ENCODE measurements at places on chromosomes 6 and 20.

- DNase-seq: no peak
Observed at GRCh38 chr6:17932330-17932852, 55.0 kb downstream of the KIF13A start.

DNA sequence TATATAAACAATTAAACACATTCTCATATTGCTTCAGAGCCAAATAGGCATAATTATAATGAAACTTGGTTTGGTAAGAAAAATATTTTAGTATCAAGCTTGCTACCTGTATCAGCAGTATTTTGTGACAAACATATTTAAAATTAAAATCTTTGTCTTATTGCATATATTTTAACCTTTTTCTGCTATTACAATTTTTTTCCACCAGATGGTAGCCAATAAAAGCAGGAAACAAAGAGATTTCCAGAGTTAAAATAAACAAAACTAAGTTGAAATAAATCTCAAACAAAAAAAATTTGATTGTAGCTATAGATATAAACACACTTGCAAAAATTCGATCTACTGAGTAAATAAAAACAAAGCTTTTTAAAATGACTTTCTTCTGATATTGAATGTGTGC is 491.3 kb upstream of the GJE1 start:
- no peak for DNase-seq

DNA sequence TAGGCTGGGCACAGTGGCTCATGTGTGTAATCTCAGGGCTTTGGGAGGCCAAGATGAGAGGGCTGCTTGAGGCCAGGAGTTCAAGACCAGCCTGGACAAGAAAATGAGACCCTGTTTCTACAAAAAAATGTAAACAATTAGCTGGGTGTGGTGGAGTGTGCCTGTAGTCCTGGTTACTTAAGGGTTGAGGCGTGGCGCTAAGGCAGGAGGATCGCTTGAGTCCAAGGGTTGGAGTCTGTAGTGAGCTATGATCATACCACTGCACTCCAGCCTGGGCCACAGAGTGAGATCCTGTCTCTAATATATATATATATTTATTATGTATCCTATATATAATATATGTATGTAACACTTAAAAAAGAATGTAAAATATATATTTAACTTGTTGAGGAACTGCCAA is 7.9 kb upstream of the ABRACL start:
- DNase-seq: no peak

- no peak for DNase-seq
Observed at GRCh38 chr6:124203101-124203811, 399.6 kb downstream of the NKAIN2 start.

- no peak for DNase-seq
Observed at GRCh38 chr6:123201869-123202372, 205.9 kb downstream of the CLVS2 start.

- DNase-seq: peak; percentile 52
Observed at GRCh38 chr6:36980876-36981619, 4.9 kb downstream of the MTCH1 start.

- peak; percentile 91 for DNase-seq
Observed at GRCh38 chr20:63461104-63461763, 11.2 kb downstream of the KCNQ2 start.

- no peak for DNase-seq
Observed at GRCh38 chr6:25715794-25716193, 38.7 kb upstream of the SLC17A4 start.

- DNase-seq: peak; percentile 62
Observed at GRCh38 chr6:126181173-126181741, 158.7 kb upstream of the CENPW start.

- no peak for DNase-seq
Observed at GRCh38 chr6:31081872-31082271, 30.5 kb downstream of the C6orf15 start.

GRCh38 chr20:48384147-48384818 is 443.5 kb downstream of the PREX1 start:
- peak; percentile 86 for DNase-seq

GRCh38 chr20:37651932-37652331 is 41.9 kb upstream of the CTNNBL1 start:
- peak; percentile 73 for DNase-seq

DNA sequence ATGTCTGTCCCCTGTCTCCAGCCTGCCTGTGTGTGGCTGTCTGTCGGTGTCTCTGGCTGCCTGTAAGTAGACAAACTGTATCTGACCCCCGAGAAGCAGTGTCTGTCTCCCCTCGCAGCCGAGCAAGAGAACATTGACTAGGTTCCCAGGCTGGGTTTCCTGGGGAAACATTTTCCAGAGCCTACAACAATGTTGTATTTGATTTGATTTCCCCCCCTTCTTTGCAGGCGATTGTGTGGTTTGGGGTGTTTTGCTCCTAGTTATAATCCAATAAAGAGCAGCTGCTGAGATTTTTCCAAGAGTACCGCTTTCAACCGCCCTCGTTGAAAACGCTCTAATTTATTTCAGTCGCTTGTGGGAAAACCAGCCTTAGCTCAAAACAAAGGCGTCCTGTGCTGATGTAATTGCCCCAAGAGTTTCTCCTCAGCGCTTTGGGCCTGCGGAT is 92.6 kb downstream of the CDC5L start:
- no peak for DNase-seq

- no peak for DNase-seq
Observed at GRCh38 chr6:38378801-38379200, 260.9 kb downstream of the BTBD9 start.

DNA sequence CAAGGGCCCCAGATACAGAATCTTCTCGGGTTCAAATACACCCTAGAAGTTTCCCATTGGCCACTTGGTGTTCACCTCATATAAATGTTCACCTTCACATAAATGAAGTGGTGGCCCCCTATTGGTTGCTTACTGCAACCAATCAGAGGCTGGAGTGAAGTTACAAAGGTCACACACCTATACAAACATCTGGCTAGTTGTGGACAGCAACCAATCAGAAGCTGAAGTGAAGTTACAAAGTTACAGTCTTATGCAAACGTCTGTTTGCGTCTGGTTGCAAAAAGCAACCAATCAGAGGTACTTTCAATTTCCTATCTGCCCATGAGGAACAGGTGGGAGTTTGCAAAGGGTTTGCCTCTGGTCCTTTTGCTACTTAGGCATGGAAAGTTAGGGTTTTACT is 206.5 kb upstream of the BMP2 start:
- no peak for DNase-seq

- no peak for DNase-seq
Observed at GRCh38 chr6:35474942-35475570, 6.9 kb downstream of the RPL10A start.

GRCh38 chr6:128519132-128519930 is 1.1 kb downstream of the PTPRK start:
- peak; percentile 56 for DNase-seq

DNA sequence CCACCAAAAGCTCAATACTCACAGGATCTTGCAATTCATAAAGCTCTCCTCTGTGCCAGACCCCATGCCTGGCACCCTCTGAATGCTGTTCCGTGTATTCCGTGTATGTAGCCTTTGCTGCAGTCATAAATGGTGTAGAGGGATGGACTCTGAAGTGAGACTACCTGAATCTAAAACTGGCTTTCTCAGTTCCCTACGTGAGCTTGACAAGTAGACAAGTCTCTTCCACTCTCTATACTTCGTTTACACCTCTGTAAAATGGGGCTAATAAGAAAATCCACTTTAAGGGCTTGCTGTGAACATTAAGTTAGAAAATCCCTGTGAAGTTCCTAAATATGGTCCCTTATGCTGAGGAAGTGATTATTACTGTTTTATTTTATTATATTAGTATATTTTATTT is 31.5 kb downstream of the PPP1R16B start:
- DNase-seq: no peak

- no peak for DNase-seq
Observed at GRCh38 chr20:9971746-9972145, 63.0 kb upstream of the ANKEF1 start.

GRCh38 chr6:109059571-109060021 is 35.0 kb downstream of the SESN1 start:
- DNase-seq: no peak

- DNase-seq: no peak
Observed at GRCh38 chr6:41232667-41233066, 4.5 kb downstream of the TREML4 start.

DNA sequence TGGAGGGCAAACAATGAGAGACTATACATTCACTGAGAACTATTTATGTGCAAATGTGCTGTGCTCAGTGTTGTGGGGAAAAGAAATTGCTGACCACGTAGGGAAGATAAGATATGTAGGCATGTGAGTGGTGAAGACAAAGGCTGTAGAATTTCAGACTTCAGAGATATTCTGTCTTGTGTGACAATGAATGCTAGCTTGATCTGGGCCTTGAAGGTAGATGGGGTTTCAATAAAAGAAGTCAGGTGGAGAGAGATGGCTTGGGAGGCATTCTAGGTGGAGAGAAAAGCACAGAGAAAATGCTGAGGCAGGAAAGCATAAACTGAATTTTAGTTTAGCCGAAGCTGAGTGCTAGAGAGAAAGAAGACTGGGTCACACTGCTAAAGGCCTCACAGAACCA is 56.8 kb upstream of the EEF1A1 start:
- DNase-seq: no peak

- no peak for DNase-seq
Observed at GRCh38 chr6:166565084-166565967, 21.2 kb downstream of the RAMACL start.

DNA sequence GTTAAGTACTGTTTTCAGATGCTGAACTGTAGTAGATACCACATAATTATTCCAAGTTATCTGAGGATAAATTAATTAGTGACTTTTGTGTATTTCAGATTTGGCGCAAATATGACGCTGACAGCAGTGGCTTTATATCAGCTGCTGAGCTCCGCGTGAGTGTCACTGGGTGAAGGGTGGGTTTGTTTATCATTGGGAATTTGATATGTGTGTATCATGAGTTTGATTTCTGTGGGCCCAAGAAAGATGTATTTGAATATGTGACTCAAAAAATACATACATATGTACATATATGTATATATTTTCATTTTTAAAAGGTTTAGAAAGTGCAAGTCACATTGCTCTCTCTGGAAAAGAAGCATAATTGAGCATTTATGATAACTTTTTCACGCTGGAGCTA is 17.4 kb downstream of the SCGN start:
- DNase-seq: no peak

DNA sequence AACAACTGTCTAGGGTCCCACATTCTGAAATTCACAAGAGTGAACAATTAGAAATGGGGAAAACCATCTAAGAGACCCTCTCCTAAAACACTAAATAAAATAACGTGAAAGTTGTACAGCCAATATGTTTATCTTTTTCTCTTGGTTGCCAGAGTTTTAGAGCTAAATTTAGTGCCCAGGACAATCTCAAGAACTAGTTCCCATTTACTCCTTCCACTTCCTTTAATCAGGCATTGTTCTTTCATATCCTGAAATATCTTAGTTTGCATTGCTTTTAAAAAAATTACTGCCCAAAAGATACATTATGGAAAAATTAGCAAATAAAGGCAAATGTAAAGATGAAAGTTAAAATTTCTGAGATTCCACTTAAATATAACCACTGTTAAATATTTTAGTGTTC is 33.1 kb upstream of the UBR2 start:
- no peak for DNase-seq

GRCh38 chr6:166534658-166535406 is 51.6 kb downstream of the RAMACL start:
- no peak for DNase-seq

- no peak for DNase-seq
Observed at GRCh38 chr20:39773380-39774000, 811.3 kb downstream of the DHX35 start.

DNA sequence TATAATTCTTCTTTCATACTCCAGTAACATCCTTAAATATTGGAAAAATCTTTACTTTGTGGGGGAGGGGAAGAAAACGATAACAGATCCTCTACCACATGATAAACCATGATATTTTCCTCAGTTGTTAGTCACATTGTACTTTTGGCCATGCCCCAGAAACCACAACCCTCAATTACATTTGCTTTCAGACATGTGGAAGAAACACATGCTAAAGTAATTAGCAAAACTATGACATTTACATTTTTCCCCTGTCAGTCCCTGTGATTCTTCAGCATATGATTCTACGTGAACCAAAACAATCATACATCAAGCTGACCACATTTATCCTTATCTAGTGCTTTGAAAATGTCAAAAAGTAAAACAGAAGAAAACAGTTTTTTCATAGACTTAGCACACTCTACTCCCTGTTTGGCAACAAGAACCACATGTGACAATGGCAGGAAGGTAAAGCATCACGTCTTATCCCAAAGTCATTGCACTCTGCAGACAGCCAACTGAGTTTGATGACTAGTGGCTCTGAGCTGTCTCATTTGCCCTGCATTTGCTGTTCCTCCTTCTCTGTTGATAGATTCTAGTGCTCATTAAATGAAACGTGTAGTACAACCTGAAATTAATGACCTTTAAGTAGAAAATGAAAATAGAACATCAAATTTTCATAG is 505.8 kb upstream of the MARCKS start:
- no peak for DNase-seq

- DNase-seq: no peak
Observed at GRCh38 chr6:57306273-57306672, 11.2 kb upstream of the PRIM2 start.

DNA sequence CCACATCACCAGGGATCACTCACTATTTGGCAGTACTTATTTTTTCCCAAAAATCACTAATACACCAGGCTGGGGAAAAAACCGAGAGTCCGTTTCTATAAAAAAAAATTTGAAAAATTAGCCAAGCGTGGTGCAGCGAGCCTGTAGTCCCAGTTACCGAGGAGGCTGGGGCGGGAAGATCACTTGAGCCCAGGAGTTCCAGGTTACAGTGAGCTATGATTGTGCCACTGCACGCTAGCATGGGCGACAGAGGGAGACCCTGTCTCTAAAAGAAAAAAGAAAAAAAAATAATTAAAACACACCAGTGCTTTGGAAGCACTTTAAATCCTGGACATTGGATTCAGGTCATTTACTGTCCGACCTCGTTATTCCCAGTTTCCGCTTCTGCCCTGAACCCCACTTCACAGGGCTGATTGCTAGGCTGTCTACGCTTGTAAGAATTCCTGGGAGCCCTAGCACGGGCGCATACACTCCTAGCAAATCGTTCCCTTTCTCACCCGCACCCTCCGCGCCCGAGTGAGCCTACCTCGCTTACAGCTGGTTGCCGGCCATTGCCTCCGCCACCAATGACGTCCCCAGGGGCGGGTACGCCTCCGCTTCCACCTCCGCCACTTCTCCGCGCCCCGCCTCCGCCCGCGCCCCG is at the start of gene TPMT:
TPMT (minus strand) TSS at position 571 of the 643 bp plus-strand sequence. CDS start 5,950 bp downstream, outside the sequence.
- DNase-seq: no peak

- DNase-seq: no peak
Observed at GRCh38 chr20:48236000-48236970, 451.0 kb upstream of the SULF2 start.

DNA sequence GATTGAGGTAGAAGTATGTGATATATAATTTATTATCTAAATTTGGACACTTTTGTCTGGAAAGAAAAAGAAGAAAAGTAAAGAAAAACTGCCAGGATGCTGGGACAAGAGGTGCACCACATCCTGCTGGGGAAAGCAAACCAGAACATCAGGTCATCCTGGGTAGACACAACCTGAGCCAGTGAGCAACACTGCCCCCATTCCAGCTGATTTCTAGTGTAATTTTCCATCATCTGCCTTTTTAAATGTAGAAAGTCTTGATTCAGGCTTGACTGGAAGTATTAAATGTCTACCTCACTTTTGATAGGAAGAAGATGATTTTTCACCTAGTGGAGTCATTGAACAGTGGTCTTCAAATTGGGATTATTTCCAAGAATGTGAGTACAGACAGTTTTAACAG is 1164.5 kb upstream of the CITED2 start:
- DNase-seq: no peak

- DNase-seq: no peak
Observed at GRCh38 chr6:30881392-30882203, 2.7 kb upstream of the DDR1 start.

GRCh38 chr20:62301111-62301668 is 1.6 kb upstream of the ADRM1 start:
- DNase-seq: no peak

Data from iPS-NIHi11 (cell line).